ENCODE measurements at places on chromosomes 1 and 21.

- DNase-seq, result no peak
These were observed 78.4 kb downstream of the DISP1 start for GRCh38 chr1:222893255-222893654.

- DNase-seq, result peak; percentile 28
These were observed 169.9 kb downstream of the LRRC7 start for GRCh38 chr1:69737527-69738185.

DNA sequence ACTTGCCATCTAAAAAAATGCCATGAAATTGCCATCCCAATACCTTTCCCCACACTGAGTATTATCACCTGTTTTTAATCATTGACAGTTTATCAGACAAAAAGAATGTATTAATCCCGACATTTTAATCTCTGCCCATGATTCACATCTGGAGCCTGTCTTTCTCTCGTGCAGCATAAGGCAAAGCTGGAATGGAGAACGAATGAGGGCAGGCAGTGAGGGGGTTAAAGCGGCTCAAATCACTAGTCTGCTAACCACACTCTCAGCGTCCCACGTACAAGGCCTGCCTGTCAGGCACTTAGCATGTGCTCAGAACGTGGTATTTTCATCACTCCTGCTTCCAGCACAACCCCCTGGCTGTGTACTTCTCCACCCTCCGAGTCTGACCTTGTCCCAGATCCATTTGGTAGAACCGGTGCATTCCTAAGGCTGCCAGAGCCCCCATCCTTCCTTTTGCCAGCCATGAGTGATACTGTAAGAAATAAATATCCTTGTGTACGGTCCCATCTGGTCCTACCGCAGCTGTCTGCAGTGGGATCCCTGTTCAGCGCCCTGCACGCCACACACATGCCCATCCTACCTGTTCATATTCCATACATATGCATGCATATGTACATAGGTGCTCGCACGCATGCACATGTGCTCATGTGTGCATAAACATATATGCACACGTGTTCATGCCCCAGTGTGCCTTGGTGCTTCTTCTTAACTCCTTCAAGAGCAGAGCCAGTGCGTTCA is 34.6 kb upstream of the FHAD1 start:
- no peak for DNase-seq

- DNase-seq, result no peak
These were observed 25.8 kb downstream of the COL18A1 start for GRCh38 chr21:45430521-45431501.

- no peak for DNase-seq
These were observed 61.7 kb downstream of the SLC45A1 start for GRCh38 chr1:8379513-8380186.

DNA sequence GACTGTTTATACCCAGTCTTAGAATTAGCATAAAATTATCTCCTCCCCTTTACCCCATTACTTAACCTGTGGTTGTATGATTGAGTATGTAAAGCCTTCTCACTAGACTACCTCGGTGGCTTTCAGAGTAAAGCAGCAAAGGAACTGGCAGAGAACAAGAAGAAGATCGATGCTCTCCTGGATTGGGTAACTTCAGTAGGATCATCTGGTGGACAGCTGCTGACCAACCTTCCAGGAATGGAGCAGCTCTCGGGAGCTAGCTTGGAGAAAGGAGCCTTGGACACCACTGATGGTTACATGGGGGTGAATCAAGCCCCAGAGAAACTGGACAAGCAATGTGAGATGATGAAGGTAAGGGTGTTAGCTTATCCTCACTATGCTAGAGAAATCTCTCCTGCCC is 138.6 kb upstream of the BMP8A start:
- no peak for DNase-seq

GRCh38 chr21:45301521-45302081 is 13.9 kb upstream of the POFUT2 start:
- no peak for DNase-seq

All from SW 1271 (cell line).